SIG-M5 (cell line): ENCODE measurements at places on chromosomes 5 and 9.

DNA sequence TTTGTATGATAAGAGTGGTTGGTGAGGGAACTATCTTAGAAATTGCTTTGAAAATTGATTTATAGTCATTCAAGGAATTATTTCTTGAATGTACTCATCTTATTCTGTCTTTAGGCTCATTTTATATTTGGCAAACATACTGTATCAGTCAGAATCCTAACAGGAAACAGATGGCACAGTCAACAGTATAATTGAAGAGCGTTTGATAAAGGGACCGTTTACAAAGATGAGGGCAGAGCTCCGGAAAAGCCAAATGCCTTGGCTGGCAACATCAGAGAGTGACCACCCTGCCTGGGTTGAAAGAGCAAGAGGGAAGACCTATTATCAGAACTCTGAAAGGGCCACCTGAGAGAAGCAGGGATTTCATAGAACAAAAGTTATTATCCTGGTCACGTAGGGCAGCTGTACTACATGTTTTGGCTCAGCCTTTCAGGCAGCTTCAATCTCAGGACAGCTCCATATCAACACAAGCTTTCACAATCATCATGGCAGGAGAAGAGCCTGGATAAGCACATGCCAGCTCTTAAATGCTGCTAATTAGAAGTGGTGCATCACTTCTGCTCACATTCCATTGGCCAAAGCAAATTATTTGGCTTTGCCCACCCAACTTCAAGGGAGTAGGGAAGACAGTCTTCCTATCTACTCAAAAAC, 47.2 kb upstream of the ARL15 start:
- no peak for DNase-seq

DNA sequence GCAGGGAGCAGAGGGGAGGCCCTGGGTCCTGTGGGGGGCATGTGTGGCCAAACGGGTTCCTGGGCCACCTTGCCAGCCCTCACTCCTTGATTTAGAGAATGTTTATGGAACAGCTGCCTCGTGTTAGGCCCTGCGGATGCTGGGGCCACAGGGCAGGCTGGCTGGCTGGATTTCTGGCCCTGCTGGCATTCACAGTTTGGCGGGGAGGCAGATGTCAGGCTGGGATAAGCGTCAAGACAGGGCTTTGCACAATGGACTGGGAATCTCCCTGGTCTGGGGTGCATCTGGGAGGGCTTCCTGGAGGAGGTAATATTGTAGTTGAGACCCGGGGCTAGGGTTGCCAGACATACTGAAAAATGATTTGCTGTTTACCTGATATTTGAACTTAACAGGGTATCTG, 13.8 kb downstream of the NCS1 start:
- DNase-seq: no peak

GRCh38 chr9:95980262-95981125, 105.0 kb downstream of the ERCC6L2 start:
- no peak for DNase-seq

DNA sequence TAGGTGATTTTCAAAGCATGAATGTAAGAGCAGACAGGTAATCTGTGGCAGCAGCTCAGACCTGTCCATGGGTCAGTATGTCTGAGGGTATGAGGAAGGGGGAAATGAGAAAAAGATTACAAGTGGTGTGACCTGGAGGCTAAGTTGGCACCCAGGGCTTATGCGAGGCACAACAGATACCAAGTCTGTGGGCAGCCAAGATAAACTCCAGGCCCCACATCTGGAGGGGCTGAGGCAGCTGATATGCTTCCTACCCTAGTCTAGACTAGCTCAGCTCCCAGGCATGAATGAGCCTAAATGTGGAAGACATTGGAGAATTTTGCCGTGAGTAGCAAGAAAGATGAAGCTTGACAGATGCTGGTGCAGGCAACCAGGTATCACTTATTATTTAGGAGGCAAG, 151.7 kb downstream of the PIK3R1 start:
- DNase-seq: no peak

- no peak for DNase-seq
Measured at GRCh38 chr9:12699529-12699928, 6.3 kb downstream of the TYRP1 start.

DNA sequence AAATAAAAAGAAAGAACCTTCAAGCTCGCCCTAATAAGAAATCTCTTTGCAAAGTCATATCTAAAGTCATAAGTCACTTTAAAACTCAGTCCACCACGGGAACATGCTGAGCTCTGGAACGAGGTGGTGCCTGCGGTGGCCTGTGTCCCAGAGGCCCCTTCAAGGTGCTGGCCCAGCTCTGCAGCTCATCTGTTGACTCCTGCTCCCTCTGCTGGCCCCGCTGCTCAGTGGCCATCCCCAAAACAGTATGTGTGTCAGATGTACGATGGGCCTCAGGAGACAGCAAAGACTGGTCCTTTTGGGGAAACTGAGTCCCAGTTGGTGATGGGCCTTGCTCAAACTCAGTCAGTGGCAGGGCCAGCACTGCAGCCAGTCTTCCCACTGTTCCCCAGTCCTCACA, 22.8 kb upstream of the FOXB2 start:
- no peak for DNase-seq

- DNase-seq: no peak
Measured at GRCh38 chr9:68947842-68948569, 65.9 kb downstream of the PRKACG start.

DNA sequence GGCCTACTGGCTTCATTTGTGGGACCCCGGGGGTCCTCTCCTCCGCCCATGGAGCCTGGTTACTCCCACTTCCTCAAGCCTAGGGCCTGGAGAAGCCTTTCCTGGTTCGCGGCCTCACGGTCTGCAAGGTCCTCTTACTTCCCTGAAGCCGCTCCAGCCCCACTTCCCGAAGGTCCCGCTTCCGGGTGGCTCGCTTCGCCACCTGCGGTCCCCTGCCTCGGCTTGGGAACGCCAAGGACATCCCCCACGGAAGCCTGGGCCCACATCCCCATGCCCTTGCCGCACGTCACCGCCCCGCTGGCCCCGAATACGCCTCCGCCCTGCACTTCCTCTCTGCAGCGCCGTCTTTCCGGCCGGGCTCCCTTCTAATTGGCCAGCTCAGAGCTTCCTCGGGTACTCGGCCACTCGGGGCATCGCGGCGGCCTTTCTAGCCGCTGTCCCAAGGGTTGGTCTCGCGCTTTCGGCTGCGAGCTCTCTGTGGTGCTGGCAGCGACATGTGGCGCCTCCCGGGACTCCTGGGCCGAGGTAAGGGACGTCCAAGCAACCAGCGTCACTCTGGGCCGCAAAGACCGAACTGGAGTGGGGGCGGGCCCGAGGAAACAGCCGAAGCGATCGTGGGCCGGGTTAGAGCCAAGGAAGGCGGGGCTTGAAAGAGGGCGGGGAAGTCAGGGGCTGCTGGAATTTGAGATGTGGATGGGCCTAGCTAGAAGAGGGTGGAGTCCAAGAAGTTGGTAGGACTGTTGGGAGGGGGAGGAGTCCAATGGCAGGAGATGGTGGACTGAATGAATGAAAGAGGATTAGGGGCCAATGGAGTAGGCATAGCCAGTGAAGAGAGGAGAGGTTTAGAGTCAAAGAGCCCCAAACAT, at the start of gene DELE1:
DELE1 (plus strand) TSS at position 424 of the 866 bp plus-strand sequence; CDS start at position 495, 71 bp downstream.
- DNase-seq: peak; percentile 80

- no peak for DNase-seq
Measured at GRCh38 chr5:172931001-172931536, 28.2 kb upstream of the RPL26L1 start.

GRCh38 chr9:20367855-20368254, 254.4 kb downstream of the MLLT3 start:
- DNase-seq: no peak

DNA sequence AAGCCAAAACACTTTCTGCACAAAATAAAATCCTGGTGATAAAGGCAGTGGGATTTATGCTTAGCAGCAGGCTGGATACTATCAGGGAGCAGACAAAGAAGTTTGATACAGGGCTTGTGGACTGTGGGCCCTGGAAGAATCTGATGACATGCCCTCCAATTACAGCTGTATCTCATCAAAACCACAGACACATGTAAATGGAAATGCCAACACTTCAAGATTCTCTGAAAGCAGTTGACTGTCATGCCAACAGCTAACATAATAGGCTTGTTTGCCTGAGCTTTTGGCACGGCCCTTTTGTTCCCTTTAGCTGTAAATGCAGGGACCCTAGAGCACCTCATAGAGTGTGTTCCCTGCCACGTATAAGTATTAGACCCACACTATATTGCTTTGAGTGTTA, 114.4 kb downstream of the STK32A start:
- DNase-seq: no peak

- DNase-seq: no peak
Measured at GRCh38 chr5:133423618-133424282, 188.6 kb downstream of the FSTL4 start.

- no peak for DNase-seq
Measured at GRCh38 chr9:69444021-69444420, 119.0 kb downstream of the ENTREP1 start.

- no peak for DNase-seq
Measured at GRCh38 chr9:28915202-28915930, 1342.1 kb upstream of the C9orf72 start.

DNA sequence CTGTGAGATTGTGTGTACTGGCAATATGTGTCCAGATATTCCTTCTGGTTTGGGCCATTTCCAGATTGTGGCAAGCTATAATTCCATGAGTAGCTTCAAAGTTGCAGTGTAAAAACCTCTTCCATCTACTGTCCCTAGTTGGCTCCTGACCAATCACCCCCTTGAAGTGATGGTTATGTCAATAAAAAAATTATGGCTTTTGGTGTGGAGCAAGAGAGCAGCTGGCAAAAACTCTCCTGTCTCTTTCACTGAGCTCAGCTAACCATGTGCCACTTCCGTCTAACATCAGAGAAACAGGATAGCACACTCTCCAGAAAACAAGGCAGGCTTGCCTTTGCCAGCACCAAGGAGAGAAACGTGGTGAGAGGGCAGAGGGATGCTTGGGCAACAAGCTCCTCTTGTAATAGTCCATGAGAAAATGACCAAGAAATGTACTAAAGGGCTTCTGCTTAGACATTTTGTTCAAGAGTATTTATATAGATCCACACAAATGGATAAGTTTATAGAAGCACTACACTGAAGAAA, 914.4 kb upstream of the SEMA6A start:
- no peak for DNase-seq

- no peak for DNase-seq
Measured at GRCh38 chr5:148391422-148391821, 7.7 kb downstream of the FBXO38 start.

DNA sequence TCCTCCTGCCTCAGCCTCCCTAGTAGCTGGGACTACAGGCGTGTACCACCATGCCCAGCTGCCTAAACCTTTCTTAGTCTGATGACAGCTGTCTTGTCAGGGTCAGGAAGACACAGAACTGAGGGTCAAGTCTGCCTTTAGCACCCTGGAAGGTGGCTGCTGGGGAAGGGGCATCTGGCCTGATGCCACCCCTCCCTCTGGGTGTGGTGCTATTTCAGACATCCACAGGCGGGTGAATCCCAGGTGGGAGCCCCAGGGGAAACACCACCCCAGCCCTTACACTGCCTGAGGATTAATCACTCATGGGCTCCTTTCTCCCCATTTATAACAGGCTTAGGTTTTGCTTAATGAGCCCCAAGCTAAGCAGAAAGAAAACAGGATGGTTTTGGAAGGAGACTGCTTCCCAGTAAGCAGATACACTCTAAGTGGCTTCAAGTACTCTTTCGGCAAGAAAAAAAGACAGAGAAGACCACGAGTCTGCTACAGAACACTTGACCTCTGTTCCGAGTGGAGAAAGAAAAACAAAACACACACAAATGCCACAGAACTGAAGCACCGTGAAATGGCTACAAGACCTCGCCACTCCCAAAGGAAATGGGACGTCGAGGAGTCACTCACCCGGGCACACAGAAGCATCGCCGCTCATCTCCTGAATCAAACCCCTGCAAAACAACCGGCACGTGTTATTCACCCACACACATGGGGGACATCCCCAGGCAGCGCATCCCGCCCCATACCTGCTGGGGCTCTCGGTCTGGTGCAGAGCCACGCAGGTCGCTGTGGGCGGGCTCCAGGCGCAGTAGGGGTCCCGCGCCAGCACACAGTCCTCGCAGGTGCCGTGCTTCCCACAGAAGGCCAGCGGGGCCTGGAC, 62.4 kb downstream of the SECISBP2 start:
- DNase-seq: no peak

DNA sequence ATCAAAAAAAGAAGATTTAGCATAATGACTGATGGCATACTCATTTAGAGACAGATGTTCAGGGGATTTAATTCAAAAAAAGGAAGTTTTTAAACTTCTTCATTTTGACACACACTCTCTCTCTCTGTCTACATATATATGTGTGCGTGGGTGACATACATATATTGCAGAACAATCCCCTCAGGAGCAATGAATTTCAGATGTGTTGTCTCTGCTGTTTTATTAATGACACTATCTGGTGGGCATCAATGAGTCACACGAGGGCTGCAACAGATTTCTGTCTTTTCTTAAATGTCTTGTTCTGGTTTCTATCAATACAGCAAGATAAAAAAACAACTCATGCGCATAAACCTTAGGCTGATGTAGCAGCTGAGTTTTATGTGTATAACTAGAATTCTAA, 123.5 kb upstream of the SLCO6A1 start:
- DNase-seq: no peak

GRCh38 chr9:11045589-11045988, 432.8 kb upstream of the PTPRD start:
- no peak for DNase-seq

DNA sequence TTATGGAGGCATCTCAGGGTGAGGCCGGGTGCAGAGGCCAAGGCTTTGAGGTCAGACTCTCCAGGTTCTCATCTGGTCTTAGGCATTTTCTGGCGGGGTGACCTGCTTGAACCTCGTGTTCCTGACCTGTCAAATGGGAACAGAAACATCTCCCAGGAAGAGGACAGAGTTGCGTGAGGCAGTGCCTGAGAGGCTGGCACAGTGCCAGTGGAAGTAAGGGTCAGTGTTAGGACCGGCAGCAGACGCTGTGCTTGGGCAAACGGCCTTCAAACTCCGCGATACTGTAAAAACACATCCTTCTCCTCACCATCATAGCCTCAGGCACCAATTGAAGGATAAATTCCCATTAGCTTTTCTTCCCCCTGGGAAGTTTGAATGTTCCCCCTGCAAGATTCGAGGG, 55.6 kb upstream of the FCN2 start:
- DNase-seq: no peak

DNA sequence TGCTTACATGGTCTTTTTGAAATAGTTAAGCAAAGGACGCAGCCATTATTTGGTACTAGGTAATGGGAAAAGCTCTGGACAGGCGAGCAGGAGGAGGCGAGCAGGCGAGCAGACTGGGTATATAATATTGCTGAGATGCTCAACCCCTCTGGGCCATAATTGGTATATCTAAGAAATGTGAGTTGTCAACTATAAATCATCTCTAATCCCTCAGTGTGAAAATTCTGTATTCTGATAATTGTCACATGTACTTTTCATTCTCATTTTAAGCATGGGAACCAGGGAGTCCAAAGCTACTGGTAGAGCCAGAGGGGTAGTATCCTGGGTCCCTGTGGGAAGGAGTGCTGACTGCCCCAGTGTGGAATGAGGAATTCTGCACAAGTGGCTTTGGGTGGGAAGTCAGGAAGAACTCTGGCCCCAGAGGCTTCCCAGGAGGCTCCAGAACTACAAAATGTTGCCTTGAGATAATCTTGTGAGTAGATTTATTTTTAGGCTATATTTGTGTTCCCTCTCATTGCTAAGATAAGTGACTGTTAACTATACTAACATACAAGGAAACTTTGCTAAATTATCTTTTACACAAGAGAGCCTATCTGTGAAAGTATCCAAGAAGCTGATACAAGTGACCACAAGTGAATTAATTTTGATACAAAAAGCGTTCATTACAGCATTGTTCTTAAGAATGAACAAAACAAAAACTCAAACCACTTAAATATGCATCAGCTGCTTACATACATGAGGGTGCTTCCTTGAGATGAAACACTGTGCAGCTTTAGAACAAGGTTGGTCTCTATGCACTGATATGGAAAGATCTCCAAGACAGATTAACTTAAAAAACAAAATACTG, 70.5 kb upstream of the TNFAIP8 start:
- DNase-seq: no peak
